ENCODE measurements at places on chromosomes 5 and 9.

GRCh38 chr5:74945561-74946165 is 79.5 kb upstream of the FAM169A start:
- DNase-seq, result no peak

DNA sequence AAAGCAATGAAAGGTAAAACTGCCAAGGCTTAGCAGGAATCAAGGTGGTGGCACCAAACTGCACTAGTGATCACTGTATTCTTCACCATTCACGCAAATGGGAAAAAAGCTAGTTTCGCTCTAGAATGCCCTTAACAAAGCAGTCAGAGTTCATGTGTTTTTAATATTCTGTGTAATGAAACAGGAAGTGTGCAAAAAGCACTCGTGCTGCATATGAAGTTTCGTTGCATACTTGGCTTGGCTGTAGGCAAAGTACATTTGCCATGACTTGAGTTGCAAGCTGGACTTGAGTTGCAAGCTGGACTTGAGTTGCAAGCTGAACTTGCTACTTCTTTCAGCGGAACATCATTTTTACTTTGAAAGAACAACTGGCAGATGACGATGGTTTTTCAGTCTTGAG is 55.4 kb downstream of the FOXI1 start:
- DNase-seq, result no peak

- DNase-seq, result no peak
Observed at GRCh38 chr9:114503009-114503408, 2.3 kb downstream of the WHRN start.

GRCh38 chr9:83012168-83012921 is 50.6 kb downstream of the RASEF start:
- no peak for DNase-seq

- DNase-seq, result no peak
Observed at GRCh38 chr9:92440751-92441046, 16.4 kb upstream of the OMD start.
